ENCODE measurements at places on chromosomes 16 and 17. TPM values are rescaled to one million over a fixed set of nuclear protein-coding genes. Genes with fewer than 3 reads are reported as not detected.

DNA sequence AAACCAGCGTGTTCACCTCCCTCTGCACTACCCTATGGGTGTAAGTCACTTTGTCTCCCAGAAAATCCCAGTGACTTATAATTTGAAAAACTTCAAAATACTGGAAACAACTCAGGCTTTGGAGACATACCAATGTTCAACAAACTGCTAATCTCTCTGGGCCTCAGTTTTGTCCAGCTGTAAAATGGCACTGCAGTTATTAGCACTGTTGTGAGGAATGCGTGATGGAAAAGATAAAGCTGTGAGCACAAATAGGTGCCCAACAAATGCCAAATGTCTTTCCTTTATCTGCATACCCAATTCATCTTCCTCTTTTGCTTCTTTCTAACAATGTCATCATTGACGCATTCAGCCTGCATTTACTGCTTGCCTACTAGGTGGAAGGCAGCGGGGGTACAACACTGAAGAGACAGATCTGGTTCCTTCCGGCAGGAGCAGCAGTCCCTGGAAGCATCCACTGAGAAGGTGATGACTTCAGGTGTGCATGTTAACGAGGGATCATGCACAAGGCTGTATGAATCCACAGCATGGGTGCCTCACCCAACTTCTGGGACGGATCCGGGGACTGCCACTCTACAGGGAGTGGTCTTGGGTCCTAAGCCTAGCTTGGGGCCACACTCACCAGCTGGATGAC is 63.4 kb downstream of the CYTH1 start:
- DNase-seq: no peak

DNA sequence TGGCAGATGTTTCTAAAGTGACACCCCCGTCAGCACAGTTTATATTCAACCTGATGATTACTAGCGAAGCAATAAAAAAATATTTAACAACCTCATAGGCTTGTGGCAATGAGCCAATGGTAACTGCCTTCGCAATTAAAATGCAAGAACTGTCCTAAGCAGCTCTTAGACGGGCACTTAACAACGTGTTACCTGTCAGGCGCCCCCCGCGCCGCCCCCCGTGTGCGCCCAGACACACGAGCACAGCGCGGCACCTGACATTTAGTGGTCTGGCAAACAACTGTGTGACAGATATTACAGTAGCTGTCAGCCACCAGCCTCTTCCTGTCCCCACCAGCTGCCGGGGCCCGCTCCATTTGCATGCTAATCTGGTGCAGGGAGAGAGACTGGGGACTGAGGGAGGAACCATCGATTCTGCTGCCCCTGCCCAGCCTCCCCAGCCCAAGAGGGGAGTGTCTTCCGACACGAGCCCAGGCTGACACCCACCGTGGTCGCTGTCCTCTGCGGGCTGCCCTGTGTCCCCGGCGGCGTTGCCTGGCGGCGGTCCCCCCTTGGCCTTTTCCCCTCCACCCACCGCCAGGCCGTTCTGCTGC is 12.7 kb downstream of the NDUFAF8 start:
- no peak for DNase-seq

- no peak for DNase-seq
Measured at GRCh38 chr17:45146166-45146565, 2.1 kb upstream of the HEXIM1 start.

- no peak for DNase-seq
Measured at GRCh38 chr17:66929591-66929990, 34.9 kb upstream of the CACNG4 start.

GRCh38 chr17:20243524-20243923 is 223.8 kb downstream of the LGALS9B start:
- no peak for DNase-seq

- no peak for DNase-seq
Measured at GRCh38 chr17:9725575-9725974, 65.8 kb downstream of the DHRS7C start.

DNA sequence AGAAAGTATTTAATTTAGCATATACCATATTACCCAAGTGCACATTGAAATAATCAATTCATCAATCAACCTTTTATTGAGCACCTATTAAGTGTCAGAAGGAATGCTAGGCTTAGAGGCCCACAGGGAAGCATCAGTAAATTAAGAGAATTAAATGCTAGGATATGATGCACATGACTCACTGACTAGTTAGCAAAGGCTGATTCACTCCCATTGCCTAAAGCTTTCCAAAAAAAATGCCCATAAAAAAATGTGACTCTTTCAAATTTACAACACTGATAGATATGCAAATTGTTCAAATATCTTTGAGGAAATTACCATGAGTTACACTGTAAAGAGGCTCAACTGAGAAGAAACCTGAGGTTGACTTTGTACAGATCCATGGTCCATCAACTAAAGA is 883.3 kb downstream of the CDH11 start:
- DNase-seq: no peak

- DNase-seq: no peak
Measured at GRCh38 chr17:7038025-7038862, 2.4 kb downstream of the SLC16A13 start.

DNA sequence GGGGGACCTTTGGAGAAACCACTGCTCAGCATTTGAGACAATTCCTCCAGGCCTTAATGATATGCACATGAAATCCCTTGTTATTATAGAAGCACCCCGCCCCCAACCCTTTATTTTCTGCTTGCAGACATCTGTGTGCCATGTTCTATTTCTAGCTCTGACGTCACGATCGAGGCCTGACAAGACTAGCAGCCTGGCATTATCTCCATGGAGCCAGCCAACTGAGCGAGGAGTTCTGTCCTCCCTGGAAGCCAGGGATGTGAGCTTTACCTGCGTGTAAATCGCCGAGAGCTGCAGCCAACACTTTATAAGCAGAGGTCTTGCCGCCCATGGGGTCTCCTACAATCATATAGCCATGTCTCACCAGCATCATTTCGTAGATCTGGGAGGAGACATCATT is 116.9 kb downstream of the DNAH3 start:
- DNase-seq: no peak

- no peak for DNase-seq
Measured at GRCh38 chr16:50059111-50059510, 6.7 kb upstream of the HEATR3 start.

DNA sequence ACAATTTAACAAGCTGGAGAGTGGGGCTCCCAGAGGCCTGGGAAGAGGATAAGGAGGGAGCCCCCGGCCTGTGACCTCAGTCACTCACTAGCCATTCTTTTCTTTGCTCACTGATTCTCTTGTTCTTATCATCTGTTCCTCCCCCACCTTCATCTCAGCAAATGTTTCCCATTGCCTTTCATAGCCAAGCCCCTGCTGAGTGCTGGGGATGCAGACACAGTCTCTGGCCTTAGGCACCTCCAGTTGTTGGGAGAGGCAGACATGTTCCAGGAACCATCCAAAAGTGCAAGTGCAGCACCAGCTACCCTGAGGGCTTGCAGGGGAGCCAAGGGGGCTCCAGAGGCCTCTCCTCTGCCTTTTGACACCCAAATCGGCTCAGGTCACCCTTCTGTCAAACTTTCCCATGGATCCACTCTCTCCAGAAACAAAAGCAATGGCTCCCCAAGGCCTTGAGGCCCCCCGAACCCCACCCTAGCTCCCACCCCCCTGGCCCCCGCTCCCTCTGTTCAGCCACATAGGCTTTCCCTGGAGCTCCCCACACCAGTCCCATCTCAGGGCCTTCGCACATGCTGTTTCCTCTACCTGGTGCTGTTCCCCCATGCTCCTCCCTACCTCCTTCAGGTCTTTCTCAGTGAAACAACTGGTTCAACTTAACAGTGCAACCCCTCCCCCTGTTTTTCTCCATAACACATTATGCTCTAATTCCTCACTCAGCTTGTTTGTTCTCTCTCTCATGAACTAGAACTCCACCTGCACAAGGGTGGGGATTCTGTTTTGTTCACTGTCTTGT is 14.9 kb upstream of the KCNJ12 start:
- no peak for DNase-seq

DNA sequence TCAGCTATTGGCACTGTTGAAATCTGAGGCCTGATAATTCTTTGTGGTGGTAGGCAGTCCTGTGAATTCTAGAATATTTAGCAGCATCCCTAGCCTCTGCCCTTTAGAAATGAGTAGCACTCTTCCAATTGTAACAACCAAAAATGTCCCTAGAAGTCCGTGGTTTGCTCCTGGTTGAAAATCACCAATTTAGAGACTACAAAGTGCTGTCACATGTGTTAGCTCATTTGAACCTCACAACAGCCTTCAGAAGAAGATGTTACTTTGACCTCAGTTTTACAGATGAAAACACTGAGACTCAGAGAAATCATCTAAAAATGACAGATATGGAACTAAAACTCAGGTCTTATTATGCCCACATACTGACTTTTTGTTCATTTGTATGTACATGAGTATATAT is 103.2 kb downstream of the TANC2 start:
- no peak for DNase-seq

DNA sequence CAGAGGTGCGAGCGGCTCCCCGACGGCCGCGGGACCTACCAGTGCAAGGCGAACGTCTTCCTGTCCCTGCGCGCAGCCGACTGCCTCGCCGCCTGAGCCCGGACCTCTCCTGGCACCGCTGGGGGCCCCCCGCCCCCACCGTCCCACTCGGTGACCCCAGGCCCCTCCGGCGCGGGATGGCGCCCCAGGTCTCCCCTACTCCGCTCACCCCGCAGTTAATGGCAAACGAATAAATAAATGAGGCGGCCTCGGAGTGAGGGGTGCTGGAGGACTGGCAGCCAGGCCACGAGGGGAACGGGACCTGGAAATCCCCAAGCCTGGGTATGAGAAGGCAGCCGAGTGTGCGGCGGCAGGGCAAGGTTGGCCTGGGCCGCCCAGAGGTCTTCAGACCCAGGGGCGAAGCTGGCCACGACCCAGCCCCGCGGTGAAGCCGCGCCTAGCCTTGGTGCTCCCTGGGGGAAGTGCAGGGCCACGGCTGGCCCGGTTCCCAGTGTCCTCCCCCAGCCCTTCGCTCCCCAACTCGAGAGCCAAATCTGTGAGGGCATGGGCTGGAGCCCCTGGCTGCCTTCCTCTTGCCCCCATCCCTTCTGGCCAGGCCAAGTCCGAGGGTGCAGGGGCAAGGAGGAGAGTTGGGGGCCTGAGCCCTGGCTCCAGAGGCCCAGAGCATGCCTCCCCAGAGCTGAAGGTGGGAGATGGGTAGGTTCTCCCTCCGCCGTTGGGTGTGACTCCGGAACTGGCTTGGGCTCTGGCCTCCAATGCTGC is 796 bp downstream of the NPB start:
- no peak for DNase-seq

DNA sequence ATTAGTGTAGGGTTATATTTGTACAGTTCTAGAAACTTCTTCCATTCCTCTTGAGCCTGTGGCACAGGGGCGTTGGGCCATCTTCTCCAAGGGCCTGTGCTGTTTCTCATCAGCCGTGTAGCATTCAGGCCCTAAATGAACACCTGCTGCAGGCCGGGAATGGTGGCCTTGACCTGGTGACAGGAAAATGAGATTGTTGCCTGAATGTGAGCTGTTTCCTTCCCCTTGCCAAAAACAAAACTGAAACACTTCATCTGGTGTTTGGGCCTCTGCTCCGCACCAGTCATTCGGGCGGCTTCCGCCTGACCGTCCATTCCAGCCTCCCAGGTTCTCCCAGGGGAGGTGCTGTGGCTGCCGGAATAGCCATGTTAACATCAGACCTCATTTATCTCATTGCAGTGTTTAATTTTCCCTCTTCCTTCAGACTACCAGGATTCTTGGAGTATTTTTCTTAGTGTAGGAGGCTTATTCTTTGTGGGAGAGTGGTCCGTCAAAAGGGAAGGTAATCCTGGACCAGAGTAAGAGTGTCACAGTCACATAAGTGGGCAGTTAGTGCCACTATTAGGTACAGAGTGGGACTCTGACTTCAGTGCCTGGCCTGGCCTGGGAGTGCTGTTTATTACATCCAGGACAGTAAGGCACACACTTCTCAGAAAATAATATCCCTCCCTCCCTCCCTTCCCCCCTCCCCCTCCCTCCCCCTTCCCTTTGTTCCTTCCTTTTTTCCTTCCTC is 61.9 kb downstream of the WWP2 start:
- DNase-seq: no peak

GRCh38 chr17:78338486-78339259 is 21.2 kb downstream of the SOCS3 start:
- DNase-seq: no peak

DNA sequence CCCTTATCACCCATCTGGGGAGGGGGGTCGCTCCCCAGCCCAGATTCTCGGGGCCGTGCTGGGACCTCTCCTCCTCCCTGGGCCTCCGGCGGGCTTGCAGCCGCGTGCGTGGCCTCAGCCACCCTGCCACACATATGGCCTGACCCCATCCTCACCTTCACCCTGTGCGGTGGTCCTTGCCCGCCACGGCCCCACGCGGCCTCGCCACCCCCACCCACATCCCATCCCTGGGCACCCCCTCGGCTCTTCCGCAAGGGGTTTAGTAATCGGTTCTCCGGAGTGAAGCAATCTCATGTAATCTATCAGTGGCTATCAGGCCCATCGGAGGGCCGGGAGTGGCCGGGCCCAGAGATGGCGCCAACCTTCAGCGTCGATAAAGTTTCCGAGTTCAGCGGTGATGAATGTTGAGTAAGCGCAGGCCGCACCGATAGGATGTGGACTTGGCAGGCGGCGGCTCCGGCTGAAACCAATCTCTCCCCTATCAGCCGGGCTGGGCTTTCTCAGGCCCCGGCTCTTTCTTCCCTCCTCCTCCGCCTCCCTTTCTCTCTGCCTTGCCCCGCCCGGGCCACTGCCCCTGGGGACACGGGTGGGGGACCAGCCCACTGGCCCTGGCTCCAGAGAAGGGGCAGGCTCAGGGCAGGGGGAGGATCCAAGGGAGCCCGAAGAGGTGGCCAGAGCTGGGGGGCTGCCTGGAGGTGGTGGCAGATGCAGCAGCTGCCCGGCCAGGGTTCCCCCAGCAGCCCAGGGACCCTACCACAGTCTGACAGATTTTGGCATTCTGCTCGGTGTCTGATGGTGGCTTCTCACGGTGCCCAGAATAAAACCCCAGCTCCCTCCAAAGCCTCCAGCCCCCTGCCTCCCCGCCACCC is 20.8 kb downstream of the ZFPM1 start:
- no peak for DNase-seq

SLFN14 gene
- total RNA-seq: not detected

KRT32 gene
- not detected for total RNA-seq

CASKIN1 gene
- under 0.01 TPM for total RNA-seq

IRX6 gene
- total RNA-seq: 0.11 TPM

RNF43 gene
- not detected for total RNA-seq

NPIPA3 gene
- total RNA-seq: not detected

ZNF385C gene
- 0.39 TPM for total RNA-seq

Data from esophagus muscularis mucosa (tissue), 4 donors.